ENCODE measurements at places on chromosomes 12 and 14. TPM values are rescaled to one million over a fixed set of nuclear protein-coding genes. Genes with fewer than 3 reads are reported as not detected.

Gene A2ML1
- not detected for total RNA-seq

Gene OR4E2
- total RNA-seq, result 0.25 TPM

Gene LRRC23
- total RNA-seq, result 6.1 TPM

Gene KCNK10
- not detected for total RNA-seq

Gene ADAM20
- total RNA-seq, result 0.28 TPM

- no peak for DNase-seq
These were observed 30.6 kb upstream of the LIN7A start for GRCh38 chr12:80968326-80968725.

- DNase-seq, result no peak
These were observed 17.8 kb upstream of the OXA1L start for GRCh38 chr14:22748631-22749068.

- DNase-seq, result no peak
These were observed 29.2 kb upstream of the DCN start for GRCh38 chr12:91211866-91212265.

All from activated CD4-positive, alpha-beta memory T cell treated with anti-CD3 and anti-CD28 coated beads, Interleukin-2, amount 10 ng/mL, durations not matched to agents 7 days and 5 days (primary cell).